ENCODE measurements at places on chromosomes 16 and 17.

DNA sequence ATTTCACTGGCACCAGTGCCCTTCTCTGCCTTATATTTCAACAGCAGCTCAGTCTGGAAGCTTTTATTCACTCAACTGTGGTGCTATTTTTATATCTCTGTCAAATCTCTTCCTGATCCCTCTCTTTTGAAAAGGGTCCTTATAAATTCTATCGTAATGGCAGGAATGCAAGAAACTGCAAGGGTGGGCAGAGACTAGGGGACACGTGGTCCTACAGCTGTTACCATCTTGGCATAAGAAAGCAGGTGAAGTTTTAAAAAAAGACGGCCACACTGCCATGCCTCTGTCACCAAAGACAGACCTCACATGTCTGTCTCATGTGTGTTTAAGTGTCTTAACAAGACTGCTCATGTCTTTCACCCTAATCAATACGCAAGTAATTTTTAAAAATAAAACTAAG lies 368.4 kb upstream of the CDH11 start:
- DNase-seq = no peak

DNA sequence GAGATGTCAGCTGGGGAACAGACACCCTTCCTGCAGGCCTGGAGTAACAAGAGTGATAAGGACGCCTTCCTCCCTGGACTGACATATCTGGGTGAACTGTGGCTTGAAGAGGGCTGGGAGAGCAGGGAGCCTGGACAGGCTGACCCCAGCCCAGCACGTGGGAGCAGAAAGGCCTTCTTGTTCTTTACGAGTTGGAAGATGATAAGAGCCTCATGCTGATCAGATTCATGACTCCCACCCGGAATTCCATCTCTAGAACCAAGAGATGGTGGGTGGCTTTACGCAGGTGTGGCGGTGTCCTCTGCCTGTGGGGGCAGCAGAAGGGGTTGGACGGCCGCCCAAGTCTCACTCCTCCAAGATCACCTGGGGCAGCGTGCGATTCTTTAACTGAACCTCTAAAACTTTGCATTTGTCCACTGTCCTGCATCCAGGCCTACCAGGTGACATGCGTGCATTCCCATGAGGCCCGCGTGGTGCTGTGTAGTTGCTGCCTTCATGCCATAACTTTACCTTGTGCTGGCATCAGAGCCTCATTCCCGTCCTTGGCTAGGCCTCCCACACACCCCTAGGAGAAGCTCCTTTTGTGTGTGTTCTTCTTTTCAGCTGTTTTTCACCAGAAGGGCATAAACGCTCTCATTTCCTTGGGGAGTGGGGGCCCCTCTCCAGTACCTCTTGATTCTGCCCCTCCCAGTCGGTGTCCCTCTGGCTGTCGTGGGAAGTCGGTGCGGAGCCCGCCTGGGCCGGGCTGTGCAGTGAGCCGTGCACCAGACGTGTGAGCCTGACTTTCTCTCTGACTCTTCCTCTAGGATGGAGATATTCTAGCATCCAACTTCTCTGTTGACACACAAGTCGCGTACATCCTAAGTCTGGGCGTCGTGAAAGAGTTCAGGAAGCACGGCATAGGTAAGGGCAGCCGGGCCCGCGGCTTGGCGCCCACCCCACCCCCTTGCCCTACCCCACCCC lies 13.3 kb downstream of the C16orf90 start:
- DNase-seq = no peak

- no peak for DNase-seq
Measured at GRCh38 chr17:21689604-21690003, 2.7 kb upstream of the KCNJ18 start.

GRCh38 chr16:88703486-88704309 lies 2.5 kb downstream of the RNF166 start:
- DNase-seq = no peak

- no peak for DNase-seq
Measured at GRCh38 chr17:17150448-17150800, 55.7 kb downstream of the PLD6 start.

GRCh38 chr16:60206516-60206915 lies 1472.4 kb upstream of the GOT2 start:
- DNase-seq = no peak

- no peak for DNase-seq
Measured at GRCh38 chr17:64007838-64008282, 9.7 kb downstream of the PRR29 start.

DNA sequence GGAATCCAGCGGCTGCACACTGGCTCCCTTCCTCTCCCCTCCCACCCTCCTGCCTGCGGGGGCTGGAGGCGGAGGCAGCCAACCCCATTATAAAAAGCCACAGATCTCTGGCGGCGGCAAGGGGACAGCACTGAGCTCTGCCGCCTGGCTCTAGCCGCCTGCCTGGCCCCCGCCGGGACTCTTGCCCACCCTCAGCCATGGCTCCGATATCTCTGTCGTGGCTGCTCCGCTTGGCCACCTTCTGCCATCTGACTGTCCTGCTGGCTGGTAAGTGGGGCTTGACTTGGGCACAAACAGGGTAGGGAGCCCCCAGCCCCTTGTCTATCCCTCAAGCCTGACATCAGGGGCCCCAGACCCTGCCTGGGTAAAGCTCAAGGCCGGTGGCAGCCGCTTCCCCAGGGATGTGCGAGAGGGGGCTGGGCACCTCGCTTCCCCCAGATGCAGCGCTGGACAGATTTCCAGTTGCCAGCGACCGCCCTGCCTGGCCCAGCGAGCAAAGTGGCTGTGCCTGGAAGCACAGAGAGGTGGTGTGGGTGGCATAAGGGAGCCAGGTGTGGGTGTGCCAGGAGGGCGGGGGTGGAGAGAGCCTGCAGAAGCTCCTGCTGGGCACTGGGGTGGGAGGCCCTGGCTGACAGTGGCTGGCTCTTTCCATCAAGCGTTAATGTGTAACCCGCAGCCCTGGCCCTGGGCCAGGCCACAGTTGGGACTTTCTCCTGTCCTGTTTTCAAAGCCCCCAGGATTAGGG lies at the start of gene CX3CL1:
Gene CX3CL1 (plus strand): TSS at position 119 of the 745 bp plus-strand sequence. CDS start 79 bp downstream, at position 198.
- peak; percentile 74 for DNase-seq

GRCh38 chr16:8739989-8740704 lies 57.3 kb downstream of the TMEM186 start:
- no peak for DNase-seq

DNA sequence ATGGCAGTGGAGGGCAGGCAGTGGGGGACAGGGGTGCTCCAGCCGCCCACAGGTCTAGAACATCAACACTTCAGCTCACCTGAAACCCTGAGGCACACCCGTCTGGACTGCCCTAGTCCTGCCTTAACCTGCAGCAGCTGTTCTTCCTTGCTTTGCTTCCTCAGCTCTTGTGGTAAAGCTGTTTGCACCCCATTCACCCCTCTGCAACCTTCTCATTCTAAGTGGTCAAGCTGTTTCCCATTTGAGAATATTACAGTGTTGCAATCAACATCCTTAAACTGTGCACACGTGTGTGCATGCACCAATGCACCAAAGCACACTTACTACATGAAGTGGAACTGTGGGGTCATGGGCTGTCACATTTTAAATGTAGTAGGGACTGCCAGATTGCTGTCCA lies 32.4 kb downstream of the SCNN1B start:
- no peak for DNase-seq

GRCh38 chr17:17976931-17977570 lies 4.4 kb downstream of the DRC3 start:
- no peak for DNase-seq

GRCh38 chr16:13441675-13442074 lies 478.3 kb upstream of the ERCC4 start:
- DNase-seq = no peak

- DNase-seq = no peak
Measured at GRCh38 chr16:20610211-20610891, 34.2 kb upstream of the ACSM2B start.

- no peak for DNase-seq
Measured at GRCh38 chr17:27663936-27664605, 33.1 kb downstream of the LGALS9 start.

GRCh38 chr17:2083613-2084035 lies 28.7 kb downstream of the HIC1 start:
- DNase-seq = peak; percentile 5

DNA sequence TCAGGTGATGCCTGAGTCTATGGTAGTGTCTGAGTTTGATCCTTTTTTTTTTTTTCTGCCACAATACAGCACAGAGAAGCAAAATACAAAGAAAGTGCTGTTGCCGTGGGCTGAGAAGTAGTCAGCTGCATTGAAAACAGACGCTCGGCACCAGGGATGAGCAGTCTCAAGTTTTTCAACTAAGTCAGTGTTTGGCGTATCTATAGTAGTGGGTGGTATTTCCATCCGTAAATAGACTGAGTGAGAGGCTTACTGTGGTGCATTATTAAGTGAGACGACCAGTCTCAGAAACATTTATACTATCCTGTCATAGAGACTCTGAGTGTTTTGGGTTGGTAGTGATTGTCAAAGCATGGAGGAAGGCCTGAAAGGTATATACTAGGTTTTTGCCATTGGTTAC lies 221.3 kb downstream of the SNX29 start:
- DNase-seq = no peak

GRCh38 chr17:30952638-30953393 lies 18.0 kb upstream of the RNF135 start:
- DNase-seq = no peak

- DNase-seq = peak; percentile 95
Measured at GRCh38 chr17:48048384-48049126, 396 bp downstream of the NFE2L1 start.

GRCh38 chr17:57726213-57726790 lies 18.8 kb downstream of the CCDC182 start:
- no peak for DNase-seq

GRCh38 chr17:82171750-82172375 lies 40.8 kb downstream of the CCDC57 start:
- DNase-seq = no peak

DNA sequence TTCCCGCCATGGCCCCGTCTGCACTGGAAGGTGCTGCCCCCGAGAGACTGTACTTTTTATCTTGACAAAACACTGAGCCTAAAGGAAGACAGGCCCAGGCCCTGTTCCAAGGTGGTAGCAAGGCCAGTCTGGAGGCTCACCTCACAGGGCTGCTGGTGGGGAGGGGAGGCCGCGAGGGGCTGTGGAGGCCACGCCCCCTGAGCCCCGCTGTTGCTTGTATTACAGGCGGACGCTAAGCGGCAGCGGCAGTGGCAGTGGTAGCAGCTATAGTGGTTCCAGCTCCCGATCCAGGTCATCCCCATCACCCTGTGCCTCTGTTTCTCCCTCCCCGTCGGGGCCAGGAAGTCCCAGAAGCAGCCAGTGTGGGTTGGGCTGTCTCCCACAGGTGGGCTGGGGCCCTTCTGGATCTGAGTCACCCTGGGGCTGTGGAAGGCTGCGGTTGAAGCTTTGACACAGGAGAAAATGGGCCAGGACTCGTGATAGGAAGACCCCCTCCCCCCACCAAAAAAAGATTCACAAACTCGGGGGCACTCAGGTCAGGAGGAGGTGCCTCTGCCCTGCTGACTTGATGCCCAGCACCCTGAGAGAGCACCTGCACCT lies 13.3 kb upstream of the IL17C start:
- DNase-seq = no peak

DNA sequence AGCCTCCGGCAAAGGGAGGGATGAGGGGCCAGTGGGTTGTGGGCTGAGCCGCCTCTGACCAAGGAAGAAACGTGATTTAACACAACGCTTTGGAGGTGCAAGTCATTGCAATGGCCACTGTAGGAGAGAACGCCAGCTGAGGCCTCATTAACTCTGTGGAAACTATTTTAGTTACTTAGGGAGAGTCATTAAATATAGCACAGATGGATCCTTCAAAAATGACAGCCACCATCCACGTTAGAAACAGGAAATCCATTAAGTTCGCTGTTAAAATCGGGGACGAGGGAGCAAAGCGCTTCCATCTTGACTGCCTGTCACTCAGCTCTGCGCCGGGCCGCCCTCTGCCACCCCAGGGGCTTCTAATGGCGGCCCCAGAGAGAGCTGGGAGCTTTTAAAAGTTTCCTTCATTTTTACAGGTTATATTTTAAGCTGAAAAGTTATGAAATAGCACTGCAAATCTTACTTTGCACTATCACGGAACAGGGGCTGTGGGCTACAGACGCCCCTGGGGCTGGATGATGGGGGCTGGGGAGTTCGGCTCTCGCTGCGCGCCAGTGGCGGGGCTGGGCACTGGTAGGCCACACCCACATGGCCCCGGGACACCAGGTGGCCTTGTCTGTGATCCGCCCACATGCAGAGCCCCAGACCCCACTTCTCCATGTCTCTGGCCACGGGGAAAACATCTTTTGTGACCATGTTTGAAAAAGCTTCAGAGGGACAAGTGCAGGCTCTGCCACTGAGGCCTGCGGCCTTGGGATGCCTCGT lies 54.6 kb downstream of the LMF1 start:
- no peak for DNase-seq

DNA sequence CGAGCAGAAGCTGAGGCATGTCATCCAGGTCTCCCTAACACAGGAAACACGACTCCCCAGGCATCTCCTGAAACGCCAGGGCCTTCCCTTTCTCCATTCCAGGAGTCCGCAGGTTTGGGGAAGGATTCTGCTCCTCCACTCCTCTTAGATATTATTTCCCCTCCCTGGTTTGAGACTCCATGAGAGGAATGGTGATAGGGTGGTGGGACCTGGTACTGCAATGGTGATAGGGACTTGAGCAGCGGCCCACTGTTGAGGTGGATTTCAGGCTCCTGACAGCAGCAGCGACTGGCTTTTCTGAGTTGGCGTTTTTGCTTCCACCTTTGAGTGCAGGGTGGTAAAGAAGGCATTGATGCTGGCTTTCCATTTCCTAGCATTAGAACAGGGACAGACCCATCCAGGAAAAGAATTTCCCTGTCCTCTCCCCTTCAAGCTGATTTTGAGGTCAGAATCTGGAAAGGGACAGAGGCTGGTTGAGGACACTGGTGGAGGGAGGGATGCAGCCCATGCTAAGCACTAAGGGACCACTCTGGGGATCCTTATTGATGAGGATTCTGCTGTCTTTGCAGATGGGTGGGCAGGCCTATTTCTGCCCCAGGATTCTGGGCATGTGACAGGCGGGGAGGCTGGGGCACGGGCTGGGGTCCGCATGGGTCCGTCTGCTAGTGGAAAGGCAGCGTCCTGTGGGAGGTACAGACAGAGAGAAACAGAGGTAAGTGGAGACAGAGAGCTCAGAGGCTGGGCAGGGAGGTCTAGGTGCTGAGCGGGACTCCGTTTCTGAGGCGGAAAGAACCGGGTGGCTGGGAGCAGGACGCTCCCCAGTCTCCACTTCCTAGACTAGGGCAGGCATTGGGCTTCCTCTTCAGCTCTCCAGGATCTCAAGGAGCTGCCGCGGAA lies 1.3 kb upstream of the TBX4 start:
- no peak for DNase-seq

- DNase-seq = peak; percentile 81
Measured at GRCh38 chr17:7687072-7687907, at the start of gene TP53. Gene TP53, minus strand, starts transcription at chr17:7687490. Its CDS starts 10,896 bp downstream, at chr17:7676594.

- no peak for DNase-seq
Measured at GRCh38 chr17:82325286-82326180, 8.0 kb downstream of the SECTM1 start.

GRCh38 chr17:72743037-72743467 lies 349.4 kb downstream of the SLC39A11 start:
- DNase-seq = no peak
